Immature natural killer cell (primary cell): ENCODE measurements at places on chromosomes 2 and 18.

- DNase-seq: no peak
Observed at GRCh38 chr18:27109451-27109850, 75.7 kb downstream of the CHST9 start.

- no peak for DNase-seq
Observed at GRCh38 chr2:231270221-231271114, 72.0 kb downstream of the ARMC9 start.

DNA sequence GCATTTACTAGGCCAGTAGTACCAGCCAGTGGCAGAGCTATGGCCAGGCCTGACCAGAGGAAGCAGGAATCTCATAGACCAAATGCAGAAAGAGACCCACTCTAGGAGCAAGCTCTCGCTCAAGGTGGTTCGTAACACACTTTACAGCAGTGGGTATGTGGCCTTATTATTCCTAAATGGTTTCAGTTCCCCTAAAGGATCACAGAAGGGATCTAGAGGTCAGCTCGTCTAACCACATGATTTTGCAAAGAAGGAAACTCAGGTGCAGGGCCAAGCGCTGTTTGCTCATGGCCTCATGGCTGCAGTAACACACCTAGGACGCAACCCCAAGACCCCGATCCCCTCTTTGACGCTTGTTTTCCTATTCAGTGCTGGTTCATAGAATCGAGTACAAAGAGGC lies 65.5 kb upstream of the ATG16L1 start:
- no peak for DNase-seq

- no peak for DNase-seq
Observed at GRCh38 chr2:235630718-235631296, 137.0 kb downstream of the AGAP1 start.

- no peak for DNase-seq
Observed at GRCh38 chr2:181311837-181312236, 145.3 kb upstream of the ITGA4 start.
